ENCODE measurements at places on chromosomes 13 and 19.

DNA sequence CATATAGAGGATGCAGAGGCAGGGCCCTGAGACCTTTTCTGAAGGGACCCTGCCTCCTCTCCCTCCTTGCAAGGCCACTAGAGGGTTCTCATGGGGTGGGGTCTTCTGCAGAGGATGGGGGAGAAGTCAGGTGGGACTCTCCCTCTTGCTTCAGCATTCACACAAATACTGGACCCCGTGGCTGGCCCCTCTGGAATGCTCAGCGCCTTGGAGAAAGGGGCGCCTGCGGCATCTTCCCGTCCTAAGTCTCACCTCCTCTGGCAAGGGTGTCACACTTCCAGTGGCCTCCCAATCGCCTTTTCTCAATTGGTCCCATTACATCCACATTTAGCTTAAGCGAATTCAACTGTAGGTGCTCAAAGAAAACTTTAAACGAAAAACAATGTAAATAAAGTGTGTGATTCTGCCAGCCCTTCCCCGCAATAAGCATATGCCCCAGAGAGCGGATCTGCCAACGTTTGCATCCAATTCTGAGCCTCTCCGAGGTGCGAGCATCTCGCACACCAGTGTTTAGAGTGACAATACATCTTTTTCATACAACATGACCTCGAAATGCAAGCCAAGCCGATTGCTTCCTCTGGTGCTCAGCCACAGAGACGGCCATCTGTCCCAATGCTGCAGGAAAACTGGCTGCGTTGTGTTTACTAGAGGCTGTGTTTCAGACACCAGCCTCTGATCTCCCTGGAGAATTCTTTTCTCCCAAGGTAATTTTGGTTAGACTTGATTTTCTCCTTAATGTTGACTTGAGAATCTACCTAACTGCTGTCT is 69.1 kb upstream of the WASF3 start:
- DNase-seq, result no peak

DNA sequence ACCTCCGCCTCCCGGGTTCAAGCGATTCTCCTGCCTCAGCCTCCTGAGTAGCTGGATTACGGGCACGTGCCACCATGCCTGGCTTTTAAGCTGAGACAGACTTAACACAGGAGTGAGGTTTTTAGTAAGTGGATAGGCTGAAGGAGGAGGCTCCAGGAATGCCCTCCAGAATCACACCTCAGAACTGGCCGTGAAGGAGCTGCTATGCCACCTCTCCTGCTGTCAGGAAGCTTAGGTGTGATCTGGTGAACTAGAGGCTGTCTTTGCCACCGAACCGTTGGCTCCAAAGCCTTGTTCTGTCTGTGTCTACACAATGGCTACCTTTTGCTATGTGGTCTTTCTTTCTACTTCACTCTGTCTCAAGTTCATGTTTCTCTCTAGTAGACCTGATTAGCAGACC is 4.2 kb downstream of the PDCD2L start:
- no peak for DNase-seq

DNA sequence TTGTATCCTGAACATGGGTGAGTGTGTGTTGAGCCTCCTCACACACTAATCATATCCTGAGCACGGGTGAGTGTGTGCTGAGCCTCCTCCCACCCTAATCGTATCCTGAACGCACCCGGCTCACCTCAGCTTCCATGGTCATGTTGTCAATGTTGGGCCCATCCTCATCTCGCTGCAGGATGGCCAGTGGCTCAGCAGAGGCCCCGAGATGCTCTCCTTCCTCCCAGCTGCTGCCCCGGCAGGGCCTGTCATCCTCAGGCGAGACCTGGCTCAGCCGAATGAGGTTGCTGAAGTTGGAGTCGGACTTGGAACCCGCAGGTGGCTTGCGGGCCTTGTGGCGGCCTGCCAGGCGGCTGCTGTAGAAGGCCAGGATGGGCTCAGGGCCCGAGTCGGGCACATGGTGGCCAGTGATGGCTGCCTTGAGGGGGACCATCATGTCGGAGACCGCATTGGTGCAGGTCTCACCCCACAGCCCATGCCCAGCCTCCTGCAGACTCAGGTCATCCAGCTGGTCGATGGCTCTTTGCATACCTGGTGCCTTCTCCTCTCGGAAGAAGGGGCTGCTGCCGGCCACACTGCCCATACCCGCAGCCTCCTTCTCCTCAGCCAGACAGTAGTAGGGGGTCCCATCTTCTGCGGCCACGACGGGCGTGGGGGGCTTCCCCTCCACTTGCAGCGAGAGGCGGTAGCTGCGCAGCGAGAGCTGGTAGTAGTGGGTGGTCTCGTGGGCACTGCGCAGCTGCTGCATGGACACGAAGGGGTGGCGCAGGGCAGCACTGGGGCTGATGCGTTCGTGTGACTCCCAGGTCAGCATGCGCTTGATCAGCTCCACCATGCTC is 9.6 kb downstream of the HIPK4 start:
- DNase-seq, result no peak

DNA sequence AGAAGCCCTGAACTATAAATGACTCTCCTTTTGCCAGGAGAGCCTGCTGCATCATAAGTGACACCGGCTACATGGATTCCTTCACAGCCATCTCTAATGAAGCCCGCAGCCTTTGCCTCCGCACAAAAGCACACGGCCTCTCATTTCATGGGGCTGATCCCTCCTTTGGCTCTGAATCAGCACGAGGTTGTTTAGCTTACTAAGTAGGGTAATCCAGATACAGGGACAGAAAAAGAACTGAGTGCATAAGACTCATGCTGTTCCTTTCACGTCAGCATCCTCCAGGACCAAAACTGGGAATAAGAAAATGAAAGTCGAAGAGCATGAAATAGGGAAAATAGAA is 136.3 kb downstream of the DCT start:
- no peak for DNase-seq

DNA sequence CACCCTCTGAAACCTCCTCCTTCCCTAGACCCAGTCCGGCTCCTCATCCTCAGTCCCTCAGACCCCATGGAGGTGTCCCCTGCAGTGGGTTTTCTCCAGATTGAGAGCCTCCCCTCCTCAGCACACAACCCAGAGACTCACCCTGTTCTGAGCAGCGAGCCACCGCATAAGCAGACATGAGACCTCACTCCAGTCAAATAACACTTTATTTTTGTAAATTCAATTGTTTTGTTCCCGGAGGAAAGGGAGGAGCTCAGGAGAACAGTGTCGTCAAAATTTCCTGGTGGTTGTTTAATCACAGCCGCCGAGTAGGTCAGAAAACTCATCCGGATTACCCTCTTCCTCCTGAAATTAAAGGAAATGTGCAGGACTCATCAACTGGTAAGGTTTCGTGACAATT is 57.5 kb downstream of the ERICH4 start:
- no peak for DNase-seq

DNA sequence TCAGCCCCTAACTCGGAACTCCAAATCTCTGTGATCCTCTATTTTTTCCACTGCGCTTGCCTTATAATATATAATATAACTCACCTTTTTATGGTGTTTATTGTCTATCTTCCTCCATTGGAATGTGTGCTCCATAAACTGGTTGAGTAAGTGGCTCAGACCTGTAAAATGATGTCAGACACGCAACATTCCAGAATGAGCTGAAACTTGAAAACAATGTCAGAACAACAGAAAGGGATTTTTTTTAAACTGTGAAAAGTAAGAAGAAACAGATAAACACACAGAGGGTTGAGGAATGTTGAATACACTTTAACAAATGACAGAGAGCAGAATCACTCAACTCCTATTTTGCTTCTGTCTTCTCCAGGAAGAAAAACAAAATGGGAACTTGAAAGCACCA is 19.1 kb upstream of the FAM216B start:
- no peak for DNase-seq

DNA sequence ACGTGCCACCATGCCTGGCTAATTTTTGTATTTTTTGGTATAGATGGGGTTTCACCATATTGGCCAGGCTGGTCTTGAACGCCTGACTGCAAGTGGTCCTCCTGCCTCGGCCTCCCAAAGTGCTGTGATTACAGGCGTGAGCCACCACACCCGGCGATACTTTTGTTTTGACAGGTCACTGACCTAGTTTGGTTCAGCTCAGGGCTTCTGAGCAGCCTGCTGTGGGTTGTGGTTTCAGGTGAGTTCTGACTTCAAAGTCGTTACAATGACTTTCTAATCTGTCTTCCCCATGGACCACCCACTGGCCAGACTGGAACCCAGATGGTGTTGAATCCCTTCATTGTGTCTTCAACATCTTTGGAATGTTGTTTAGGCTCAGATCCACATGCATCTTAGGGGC is 73.8 kb downstream of the TRPM4 start:
- DNase-seq, result no peak

DNA sequence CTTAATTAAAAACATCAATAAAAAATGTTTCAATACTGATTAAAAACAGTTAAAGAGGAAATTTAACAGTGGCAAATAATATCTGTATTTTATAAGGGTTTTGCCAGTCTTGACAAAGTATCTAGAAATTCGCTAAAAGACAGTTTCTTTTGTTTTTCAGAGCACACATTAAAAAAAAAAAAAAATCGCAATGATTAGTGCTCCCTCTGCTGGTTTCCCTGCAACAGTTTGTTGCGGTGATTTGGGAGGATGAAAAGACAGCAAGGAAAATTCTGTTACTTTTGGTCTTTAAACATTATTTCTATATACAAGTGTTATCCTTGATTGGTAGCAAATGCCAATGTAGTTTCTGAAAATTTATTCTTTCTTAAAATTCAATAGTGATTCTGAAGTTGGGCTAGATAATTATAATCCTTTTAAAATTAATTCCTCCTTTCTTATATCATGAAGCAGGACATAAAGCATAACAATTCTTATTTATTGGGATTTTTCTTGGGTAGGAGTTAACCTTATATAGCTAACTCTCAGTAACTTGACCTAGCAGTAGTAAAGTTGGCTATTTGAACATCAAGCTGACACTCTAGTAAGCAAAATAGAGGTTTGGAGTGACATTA is 23.1 kb upstream of the SPRY2 start:
- no peak for DNase-seq

GRCh38 chr19:31289976-31290375 is 59.3 kb downstream of the TSHZ3 start:
- no peak for DNase-seq

DNA sequence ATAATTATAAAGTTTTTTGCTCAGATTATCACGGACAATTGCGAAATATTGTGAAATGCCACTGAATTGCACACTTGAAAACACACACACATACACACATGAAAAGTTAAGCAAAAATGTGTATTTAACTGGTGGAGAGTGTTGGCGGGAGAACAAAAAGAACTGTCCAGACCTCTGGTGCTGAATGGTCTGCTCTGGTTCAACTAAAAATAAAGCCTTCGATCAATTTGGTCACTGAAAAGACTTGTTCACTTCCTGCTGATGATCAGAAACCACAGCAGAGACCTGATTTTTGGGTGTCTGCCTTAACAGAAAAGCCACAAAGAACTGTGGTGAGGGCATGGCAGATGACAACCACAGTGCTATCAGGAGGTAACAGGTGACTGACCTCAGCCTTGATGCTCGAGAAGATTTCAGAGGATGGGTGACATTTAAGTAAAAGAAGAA is 4.0 kb upstream of the IGFL1 start:
- no peak for DNase-seq

- DNase-seq, result no peak
Observed at GRCh38 chr19:22901431-22902130, 69.5 kb downstream of the ZNF723 start.

GRCh38 chr19:4748589-4748988 is 24.9 kb upstream of the DPP9 start:
- DNase-seq, result no peak

All from fibroblast of the conjunctiva (primary cell).